Pancreas (tissue), 10 donors: ENCODE measurements at places on chromosomes 12 and 14.

GRCh38 chr14:85115921-85116320 lies 414.0 kb upstream of the FLRT2 start:
- no peak overlapping the region for H3K4me3 ChIP-seq
- H3K4me1 ChIP-seq, result no peaks in the 10 kb centered on the region
- DNase-seq, result no peak

DNA sequence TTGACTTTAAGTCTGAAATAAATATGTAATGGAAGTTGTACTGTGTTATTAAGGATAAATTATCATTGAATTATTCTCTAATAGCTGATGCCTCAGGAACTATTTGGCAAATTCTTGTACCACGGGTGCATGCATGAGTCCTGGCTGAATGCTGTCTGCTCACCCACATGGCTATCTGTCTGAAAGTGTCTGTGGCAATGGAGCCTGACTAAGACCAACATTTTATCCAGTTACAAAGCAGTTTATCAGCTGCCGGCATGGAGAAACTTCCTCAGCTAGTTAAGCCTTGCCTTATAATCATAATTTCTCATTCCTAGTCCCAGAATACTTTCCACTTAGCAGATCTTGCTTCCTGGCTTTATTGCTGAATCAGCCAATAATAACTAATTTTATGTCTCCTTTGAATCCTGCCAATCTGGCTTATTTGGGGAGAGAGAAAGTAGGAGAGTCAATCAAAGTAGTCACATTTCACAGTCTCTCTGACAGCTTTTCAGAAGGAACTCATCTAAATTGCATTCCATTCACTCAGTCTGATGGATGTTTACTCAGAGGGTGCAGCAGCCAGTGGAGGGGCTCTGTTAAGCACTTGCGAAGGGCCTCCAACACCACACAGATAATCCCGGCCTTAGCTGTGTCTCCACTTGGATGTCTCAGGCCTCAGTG lies 280.6 kb upstream of the CLEC14A start:
- H3K4me1 ChIP-seq, result no peaks in the 10 kb centered on the region
- no peaks in the 10 kb centered on the region for H3K36me3 ChIP-seq
- H3K4me3 ChIP-seq, result no peak overlapping the region
- no peak overlapping the region for H3K27ac ChIP-seq

DNA sequence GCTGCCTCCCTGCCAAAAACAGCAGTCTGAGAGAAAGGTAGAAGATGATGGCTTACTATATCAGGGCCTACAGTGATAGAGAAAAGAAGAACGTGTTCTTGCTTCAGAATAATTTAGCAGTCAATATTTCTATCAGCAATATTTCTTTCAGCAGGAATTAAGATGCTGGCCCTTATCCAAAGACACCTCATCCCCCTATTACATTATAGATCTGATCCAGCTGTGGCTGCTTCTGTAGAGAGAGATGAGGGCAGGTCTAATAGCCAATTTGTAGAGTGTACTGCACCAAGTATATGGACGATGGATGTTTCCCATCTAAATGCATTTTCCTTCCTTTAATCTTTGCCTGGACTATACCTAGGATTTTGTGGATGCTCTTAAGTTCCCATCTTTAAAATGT lies 451.7 kb downstream of the NPAS3 start:
- no peak overlapping the region for H3K27ac ChIP-seq
- DNase-seq, result no peak
- H3K27me3 ChIP-seq, result no peaks in the 10 kb centered on the region

DNA sequence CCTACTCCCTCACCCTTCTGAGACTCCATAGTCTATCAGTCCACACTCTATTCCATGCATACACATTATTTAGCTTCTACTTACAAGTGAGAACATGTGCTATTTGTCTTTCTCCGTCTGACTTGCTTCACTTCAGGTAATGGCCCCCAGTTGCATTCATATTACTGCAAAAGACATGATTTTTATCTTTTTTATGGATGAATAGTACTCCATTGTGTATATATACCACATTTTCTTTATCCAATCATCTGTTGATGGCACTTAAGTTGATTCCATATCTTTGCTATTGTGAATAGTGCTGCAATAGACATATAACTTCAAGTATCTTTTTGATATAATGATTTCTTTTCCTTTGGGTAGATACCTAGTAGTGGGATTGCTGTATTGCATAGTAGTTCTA lies 171.8 kb downstream of the DACT1 start:
- H3K4me3 ChIP-seq, result no peak overlapping the region
- H3K4me1 ChIP-seq, result no peaks in the 10 kb centered on the region
- H3K27me3 ChIP-seq, result no peaks in the 10 kb centered on the region
- no peak for DNase-seq
- H3K36me3 ChIP-seq, result no peaks in the 10 kb centered on the region

GRCh38 chr14:89507521-89507920 lies 90.5 kb upstream of the FOXN3 start:
- H3K4me1 ChIP-seq, result no peaks in the 10 kb centered on the region
- no peak overlapping the region for H3K27ac ChIP-seq
- no peaks in the 10 kb centered on the region for H3K36me3 ChIP-seq
- H3K27me3 ChIP-seq, result no peaks in the 10 kb centered on the region
- H3K4me3 ChIP-seq, result no peak overlapping the region

GRCh38 chr12:49957570-49957967 lies 4.1 kb upstream of the AQP5 start:
- no peaks in the 10 kb centered on the region for H3K27me3 ChIP-seq
- H3K36me3 ChIP-seq, result no peaks in the 10 kb centered on the region
- no peak overlapping the region for H3K27ac ChIP-seq
